ENCODE measurements at places on chromosomes 3 and 15.

DNA sequence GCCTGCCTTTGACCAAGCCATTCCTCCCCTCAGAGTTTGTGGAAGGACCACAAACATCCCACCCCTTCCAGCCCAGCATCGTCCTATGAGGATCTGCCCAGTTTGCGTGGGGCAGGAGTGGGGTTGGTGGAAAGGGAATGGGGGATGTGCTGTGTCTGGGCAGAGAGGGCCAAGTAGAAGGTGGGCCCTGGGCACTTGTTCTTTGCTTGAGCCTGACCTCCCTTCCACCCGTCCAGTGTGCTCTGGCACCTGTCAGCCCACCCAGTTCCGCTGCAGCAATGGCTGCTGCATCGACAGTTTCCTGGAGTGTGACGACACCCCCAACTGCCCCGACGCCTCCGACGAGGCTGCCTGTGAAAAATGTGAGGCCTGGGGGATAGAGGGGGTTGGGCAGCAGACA lies 10.3 kb downstream of the SPINT1 start:
- DNase-seq: no peak

- no peak for DNase-seq
Observed at GRCh38 chr15:70704731-70705130, 58.6 kb downstream of the UACA start.

GRCh38 chr3:13218541-13218908 lies 145.3 kb upstream of the IQSEC1 start:
- no peak for DNase-seq

DNA sequence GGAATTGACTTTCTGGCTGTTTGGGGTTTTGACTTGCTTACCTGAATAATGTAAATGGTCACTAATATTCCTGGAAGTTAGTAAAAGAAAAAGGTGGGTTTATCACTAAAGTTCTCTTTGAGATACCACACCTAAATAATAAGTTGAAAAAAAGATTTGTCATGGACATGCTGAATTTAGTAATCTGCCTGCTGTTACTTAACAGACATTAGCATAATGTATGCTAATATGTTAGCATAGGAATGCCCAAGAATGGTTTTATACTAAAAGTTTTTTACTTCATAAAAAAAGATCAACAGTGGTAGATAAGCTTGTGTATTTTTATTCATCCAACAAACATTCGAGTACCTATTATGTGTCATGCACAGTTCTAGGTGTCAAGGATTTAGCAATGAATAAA lies 36.5 kb downstream of the GMPS start:
- no peak for DNase-seq

DNA sequence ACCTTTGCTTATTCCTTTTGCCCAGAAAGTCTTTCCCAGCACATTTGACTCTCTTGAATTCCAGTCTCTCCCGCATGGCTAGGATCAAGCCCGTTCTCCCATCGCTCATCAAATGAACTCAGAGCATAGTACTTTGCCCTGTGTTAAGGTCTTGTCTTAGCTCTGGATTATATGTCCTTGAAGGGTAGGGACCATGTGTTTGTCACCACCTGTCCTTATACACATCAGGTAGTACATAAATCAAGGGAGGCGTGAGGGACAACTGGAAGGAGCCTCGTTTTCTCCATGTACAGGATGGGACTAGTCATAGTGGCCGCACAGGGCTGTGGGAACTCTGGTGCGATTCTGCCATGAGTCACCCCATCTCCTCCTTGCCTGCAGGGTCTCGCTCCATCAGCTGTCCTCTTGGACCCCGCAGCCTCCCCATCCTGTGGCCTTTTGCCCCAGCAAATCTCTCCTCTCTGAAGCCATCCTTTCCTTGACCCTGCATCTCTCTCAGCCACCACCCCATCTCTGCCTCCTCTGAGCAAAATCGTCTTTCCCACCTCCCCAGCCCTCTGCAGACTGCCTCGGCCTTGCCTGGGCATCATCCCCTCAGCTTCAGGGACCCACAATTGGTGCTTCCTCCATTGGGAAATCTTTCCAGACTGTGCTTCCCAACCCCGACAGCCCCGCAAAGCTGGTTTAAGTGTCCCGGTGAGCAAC lies 33.4 kb upstream of the RAB6B start:
- DNase-seq: no peak

- DNase-seq: no peak
Observed at GRCh38 chr3:170426240-170426797, 7.7 kb downstream of the CLDN11 start.
